HuH-7.5 (cell line): ENCODE measurements at places on chromosomes 4 and X.

DNA sequence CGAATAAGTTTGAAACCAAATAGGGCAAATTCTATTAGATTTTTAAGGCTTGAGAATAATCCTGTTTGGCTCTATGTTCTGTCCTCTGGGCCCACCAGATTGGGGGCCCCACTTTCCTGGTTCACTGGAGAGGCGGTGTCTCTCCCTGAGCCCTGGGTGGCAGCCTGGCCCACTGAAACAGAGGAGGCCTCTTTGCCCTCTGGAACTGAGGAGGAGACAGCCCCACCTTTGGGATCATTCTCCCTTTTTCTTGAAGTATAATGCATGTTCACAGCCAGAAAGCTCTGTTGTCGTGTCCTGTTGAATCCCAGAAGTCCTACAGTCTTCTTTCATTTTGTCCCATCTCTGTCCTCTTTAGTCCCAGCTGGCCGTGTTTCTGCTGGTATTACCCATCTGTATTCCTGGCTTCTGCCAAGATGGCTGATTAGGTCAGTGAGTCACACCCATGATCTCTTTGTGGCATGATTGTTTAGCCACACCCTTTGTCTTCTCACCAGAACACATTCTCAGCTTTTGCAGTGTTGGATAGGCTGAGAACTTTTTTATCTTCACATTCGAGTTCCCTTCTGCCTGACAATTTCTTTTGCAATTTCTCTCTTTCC lies 8.1 kb upstream of the TBC1D25 start:
- no peak for DNase-seq

DNA sequence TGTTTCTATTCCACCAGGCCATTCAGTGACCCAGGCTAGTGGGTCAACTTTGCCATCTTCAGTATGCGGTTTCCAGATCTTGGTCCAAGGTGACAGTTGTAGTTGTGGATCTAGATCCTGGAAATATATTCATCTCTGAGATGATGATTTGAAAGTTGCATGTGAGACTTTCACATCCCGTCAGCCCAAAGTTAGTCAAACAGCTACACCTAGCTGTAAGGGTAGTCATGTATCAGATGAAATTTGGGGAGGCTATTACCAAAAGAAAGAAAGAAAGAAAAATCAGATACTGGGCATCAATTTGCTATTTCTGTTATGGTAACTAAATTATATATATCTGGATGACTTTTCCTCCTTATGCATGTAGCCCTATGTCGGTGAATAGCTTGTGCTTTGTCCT lies 259.4 kb upstream of the ARX start:
- DNase-seq: no peak

DNA sequence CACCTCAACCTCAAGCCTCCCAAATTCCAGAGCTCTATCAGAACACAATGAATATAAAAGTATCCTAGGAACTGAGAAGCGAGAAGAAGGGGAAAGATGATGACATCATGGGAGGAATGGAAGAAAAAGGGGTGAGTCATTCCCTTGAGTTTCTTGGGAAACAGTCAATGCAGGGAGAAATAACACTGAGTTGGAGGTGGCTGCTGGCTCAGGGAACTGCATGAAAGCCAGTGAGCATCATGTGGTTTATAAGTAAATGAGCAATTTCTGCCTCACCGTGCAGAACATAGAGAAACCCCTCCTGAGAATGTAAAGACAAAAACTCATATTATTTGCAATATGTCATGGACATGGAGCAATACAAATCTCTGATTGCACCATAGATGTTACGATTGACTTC lies 73.3 kb downstream of the SHOX start:
- DNase-seq: no peak

GRCh38 chr4:91359041-91360031 lies 944.4 kb upstream of the GRID2 start:
- DNase-seq: no peak

DNA sequence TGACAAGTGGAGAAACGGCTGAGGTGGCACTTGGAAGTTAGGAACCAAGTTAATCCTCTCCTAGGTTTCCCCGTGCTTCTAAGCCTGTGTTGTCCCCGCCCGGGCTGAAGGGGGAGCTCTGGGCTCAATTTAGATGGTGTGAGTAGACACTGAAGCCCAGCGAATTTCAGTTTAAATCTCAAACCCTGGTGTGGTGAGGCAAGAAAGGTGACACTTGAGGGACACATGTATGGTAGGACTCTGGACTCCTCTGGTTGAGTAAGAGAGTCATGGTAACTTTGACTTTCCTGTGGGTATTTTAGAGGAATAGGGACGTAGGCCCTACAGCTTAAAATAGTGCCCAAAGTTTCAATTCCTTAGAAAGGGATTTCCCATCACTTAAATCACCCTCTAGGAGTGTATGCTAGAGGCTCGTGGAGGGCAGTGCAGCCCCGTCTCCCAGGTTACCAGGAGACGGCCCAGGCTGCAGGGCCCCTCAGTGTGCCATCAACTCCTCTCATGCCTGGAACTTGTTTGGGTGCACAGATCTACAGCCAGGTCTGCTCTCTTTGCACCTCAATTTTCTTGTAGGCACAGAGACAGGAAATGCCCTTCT lies 24.0 kb downstream of the HAND2 start:
- DNase-seq: peak; percentile 92

DNA sequence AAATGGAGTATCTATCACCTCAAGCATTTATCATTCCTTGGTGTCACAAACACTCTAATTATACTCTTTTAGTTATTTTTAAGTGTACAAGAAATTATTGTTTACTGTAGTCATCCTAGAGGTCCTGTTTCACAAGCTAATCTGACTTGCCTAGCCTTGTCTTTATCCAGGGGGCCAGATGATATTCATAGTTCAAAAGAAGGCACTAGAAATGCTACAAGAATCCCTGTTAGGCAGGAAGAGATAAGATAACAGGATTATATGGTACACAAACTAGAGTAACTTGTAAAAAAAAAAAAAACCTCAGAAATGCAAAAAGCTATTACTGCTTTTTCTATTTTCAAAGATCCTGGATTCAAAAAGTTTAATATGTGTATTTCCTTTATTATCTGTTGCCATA lies 95.8 kb downstream of the MBNL3 start:
- no peak for DNase-seq

GRCh38 chr4:84730375-84730774 lies 147.4 kb downstream of the CDS1 start:
- no peak for DNase-seq

- DNase-seq: no peak
Measured at GRCh38 chr4:74097116-74097515, 1.9 kb downstream of the CXCL2 start.

GRCh38 chr4:127622921-127623796 lies 9.6 kb upstream of the INTU start:
- DNase-seq: no peak

GRCh38 chrX:53155512-53156206 lies 61.7 kb downstream of the KANTR start:
- no peak for DNase-seq
